Fibroblast of upper back skin (primary cell): ENCODE measurements at places on chromosomes 2 and 18.

GRCh38 chr2:15708865-15709820, 117.5 kb downstream of the DDX1 start:
- no peak for DNase-seq

DNA sequence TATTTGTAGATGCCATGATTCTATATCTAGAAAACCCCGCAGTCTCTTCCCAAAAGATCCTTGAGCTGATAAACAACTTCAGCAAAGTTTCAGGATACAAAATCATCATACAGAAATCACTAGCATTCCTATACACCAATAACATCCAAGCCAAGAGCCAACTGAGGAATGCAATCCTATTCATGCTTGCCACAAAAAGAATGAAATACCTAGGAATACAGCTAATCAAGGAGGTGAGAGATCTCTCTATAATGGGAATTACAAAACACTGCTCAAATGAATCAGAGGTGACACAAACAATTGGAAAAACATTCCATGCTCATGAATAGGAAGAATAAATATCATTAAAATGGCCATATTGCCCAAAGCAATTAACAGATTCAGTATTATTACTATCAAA, 551.4 kb upstream of the SLC39A10 start:
- DNase-seq = no peak

DNA sequence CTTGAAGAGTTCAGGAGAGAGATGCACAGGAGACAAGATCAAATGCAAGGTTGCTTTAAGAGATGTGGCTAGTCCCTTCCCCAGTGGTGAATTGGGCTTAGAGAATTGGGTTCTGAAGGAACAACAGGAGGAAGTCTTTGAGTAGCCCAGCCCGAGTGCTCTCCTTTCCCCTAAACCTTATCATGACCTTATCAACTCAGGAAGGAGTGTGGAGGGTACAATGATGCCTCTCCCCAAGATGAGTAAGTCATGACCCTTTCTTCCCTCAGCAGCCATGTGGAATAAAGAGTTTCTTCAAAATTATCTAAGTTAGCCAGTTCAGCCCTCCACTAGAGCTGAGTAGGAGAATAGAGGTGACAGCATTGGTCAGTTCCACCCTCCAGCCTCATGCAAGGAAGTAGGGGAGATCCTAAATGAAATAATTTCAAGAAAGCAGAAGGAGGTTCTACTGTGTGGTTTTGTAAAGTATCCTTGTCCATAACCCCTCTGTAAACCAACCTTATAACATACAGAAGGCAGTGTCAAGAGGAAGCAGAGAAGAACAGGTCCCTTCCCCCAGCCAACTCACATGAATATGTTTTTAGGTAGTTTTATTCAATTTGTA, 88.4 kb downstream of the ARHGAP15 start:
- no peak for DNase-seq

- DNase-seq = peak; percentile 7
Observed at GRCh38 chr2:66813525-66813924, 378.6 kb downstream of the MEIS1 start.
